Activated CD4-positive, alpha-beta T cell treated with anti-CD3 and anti-CD28 coated beads for 48 hours (primary cell): ENCODE measurements at places on chromosomes 1 and 21.

DNA sequence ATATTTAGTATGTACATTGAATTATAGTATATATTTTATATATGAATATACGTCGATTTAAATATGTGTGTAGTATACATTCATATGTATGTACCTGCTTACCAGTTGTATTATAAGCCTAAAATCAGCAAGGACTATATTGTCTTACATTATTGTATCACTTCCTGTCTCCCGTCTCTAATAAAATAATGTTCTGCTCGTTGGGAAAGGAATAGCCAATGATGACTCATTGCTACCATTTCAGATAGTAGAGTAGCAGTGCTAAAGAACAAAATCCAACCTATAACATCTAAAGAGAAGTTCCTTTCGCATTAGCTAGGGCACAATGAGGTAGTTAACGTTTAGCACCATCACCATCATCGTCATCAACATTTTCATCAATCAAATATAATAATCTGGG, 39.9 kb upstream of the SMYD2 start:
- no peak for DNase-seq

- no peak for DNase-seq
Observed at GRCh38 chr1:215263636-215264035, 181.1 kb downstream of the KCNK2 start.

- DNase-seq: no peak
Observed at GRCh38 chr21:28516021-28516420, 476.7 kb downstream of the LTN1 start.

- DNase-seq: no peak
Observed at GRCh38 chr1:186078245-186078644, 296.8 kb downstream of the TPR start.

DNA sequence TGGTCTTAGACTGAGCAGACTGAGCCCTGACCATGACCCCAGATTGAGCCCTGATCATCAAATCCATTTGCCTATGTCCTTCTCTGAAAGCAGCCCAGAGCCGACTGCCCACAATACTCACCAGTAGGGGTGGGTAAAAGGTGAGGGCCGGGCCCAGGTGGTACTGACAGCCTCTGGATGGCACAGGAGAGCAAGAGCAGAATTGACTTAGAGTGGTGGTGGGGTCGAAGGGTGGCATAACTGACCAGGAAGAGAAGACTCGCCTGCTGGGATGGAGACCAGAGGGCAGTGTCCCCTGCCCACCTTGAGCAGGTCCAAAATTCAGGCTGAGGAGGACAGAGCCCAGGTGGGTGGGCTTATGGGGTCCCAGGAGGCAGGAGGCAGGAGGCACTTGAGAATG, 161.3 kb upstream of the POU3F1 start:
- no peak for DNase-seq

- DNase-seq: peak; percentile 78
Observed at GRCh38 chr1:199113265-199113869, 474.5 kb downstream of the PTPRC start.

- no peak for DNase-seq
Observed at GRCh38 chr21:32200029-32200428, 78.8 kb downstream of the MIS18A start.

- DNase-seq: no peak
Observed at GRCh38 chr1:244053831-244054230, 2.7 kb downstream of the ZBTB18 start.

GRCh38 chr1:11031624-11032262, 15.3 kb downstream of the MASP2 start:
- no peak for DNase-seq

DNA sequence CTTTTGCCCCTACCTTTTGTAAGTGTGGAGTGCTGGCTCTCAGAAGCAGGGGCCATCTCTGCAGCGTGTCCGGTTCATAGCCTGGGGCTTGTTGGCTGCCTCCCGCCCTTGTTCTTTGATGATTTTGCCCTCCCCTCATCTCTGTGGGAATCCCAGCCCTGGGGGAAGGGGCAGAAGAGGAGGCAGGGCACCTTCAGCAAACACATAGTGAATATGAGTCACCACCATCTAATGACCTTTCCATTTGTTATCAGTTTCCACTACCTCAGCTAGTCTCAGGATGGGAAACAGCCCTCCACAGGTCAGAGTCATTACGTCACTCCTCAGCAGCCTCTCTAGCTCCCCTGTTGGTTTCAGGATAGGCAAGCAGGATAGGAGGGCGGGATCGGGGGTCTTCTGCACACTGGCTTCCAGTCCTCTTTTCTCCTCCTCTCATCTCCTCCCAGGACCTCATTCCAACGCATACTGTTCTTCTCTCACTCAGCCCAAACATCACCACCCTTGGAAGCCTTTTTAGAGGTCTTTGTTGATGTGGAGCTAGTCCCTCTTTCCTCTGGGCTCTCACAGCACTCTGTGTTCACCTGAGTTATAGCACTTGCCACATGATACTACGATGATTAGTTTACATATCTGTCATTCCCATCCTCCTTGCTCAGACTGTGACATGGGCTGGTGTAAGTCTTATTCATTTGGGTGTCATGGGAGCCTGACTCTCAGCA, 15.8 kb downstream of the GADD45A start:
- peak; percentile 50 for DNase-seq

DNA sequence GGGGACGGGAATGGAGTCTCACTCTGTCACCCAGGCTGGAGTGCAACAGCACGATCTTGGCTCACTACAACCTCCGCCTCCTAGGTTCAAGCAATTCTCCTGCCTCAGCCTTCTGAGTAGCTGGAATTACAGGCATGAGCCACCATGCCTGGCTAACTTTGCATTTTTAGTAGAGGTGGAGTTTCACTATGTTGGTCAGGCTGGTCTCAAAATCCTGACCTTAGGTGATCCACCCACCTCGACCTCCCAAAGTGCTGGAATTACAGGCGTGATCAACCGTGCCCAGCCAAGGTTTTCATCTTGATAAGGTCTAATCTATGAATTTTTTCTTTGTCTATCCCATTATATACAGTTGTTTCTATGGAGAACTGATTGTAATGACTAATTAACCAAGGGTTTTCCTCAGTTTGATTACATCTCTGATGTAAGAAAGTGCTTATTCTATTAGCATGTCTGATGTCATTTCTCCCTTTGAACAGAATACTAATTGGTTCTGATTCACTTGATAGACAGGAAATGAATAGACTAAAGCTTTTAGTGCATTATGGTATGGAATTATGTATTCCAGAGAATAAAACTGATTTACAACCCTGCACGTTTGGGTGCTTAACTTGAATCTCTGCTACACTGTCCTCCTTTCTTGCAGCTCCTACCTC, 11.9 kb downstream of the PACC1 start:
- DNase-seq: no peak
